Left colon (tissue), 2 donors: ENCODE measurements at places on chromosomes 4 and X. TPM values are rescaled to one million over a fixed set of nuclear protein-coding genes. Genes with fewer than 3 reads are reported as not detected.
A peak's percentile ranks its signal among the peaks of the same experiment; 100 is the strongest.

- no peak for DNase-seq
Observed at GRCh38 chr4:77226939-77227705, 70.1 kb downstream of the CCNG2 start.

- DNase-seq: no peak
Observed at GRCh38 chrX:15822922-15823321, 31.7 kb downstream of the AP1S2 start.

DNA sequence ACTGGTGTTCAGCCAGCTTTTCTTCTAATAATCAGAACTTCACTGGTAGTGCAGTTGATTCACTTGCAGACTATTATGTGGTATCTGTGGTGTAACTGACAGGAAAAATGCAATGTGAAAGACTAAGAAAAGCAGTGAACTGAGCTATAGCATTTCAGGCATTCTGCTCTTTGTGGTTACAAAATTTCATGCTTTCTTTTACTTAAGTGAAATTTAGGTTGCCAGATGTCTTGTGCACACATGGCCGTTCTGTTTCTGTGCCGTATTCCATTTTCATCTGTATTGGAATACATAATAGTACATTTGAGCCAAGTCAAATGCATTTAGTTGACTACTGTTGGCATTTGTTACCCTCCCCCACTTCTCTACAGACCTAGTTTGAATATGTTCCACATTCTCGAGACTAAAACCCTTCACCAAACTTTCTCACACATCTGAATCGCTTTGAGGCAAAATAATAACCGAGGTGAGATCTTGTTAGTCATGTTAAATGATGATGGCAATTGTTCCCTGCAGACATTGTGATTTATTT, 8.2 kb downstream of the RTL3 start:
- no peak for DNase-seq

DNA sequence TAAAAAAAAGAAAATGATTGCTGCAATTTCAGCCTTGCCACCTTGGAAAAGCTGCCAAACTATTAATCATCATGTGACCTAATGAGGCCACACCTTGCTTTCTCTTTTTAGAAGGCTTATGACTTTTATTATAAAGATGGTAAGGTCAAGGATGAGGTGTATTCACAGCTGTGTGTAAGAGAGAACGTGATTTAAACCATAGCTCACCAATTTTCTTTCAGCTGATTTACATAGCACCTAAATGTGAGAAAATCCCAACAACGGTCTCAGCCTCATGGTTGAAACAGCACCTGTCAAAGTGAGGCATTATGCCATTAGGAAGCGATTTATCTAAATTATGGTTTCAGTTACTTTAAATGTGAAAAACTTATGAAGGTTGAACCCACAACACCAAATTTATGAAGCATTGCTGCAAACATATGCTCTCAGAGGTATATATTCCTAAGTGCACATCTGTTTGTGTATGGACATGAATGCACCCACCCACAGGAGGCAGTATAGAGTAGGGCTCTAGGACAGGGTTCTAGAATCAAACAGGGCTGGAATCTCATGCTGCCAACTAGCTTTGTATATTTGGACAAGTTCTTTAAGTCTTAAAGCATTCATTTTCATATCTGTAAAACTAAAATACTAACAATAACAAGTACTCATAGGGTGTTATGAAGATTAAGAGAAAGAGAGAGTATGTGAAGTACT, 40.7 kb downstream of the ANXA3 start:
- no peak for DNase-seq

DNA sequence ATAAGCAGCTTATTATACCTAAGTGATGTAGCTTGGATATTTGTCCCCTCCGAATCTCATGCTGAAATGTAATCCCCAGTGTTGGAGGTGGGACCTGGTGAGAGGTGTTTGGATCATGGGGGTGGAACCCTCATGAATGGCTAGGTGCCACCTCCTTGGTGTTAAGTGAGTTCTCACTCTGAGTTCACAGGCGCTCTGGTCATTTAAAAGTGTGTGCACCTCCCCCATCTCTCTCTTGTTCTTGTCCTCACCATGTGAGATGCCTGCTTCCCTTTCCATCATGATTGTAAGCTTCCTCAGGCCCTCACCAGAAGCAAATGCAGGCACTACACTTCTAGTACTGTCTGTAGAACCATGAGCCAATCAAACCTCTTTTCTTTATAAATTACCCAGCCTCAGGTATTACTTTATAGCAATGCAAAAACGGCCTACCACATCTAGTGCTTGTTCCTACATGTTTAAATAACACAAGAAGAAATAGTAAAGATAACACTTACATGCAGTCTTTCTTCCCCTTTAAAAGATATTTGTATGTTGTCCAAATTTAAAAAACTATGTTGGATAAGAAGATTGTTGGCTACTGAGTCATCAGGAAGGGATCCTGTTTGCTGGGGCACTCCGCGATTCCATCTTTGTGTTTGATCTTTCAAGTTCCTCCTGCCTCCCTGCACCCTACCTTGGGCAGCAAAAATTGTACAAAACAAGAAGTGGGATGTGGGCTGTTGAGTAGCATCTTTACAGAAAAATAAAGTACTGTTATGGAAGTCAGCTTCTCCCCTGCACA, 29.7 kb downstream of the PPP1R2C start:
- DNase-seq: no peak

GRCh38 chr4:41458689-41459088, 79.3 kb upstream of the LIMCH1 start:
- DNase-seq: no peak

GRCh38 chr4:7761720-7762119, 177.9 kb downstream of the AFAP1 start:
- DNase-seq: peak; percentile 72

DNA sequence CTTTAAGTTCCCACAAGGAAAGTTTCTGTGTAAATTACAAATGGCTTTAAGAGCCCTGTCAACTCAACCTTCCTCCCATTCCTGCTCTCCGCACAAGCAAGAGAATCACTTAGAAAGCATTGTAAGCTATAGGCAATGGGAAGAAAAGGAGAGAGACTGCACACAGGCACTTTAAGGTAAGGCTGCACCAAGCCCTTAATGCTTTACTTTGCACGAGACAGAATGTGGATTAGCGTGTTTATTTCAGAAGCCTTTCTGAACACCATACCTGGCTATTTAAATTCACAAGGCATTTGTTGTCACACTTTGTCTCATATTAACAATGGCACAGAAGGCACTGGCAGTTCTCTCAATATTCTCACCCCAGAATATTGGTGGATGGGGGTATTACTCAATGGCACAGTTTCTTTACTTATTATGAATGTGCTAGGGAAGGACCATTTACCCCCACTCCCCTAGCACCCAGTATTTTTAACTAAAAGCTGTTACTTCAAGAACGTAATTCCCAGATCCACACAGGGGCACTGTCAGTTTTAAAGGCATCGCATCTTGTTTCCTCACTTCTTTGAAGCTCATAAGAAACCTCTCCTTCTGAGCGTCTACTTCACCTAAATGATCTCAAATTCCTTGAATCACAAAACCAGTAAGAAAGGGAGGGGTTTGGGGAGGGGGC, 150.0 kb downstream of the MAML3 start:
- no peak for DNase-seq

DNA sequence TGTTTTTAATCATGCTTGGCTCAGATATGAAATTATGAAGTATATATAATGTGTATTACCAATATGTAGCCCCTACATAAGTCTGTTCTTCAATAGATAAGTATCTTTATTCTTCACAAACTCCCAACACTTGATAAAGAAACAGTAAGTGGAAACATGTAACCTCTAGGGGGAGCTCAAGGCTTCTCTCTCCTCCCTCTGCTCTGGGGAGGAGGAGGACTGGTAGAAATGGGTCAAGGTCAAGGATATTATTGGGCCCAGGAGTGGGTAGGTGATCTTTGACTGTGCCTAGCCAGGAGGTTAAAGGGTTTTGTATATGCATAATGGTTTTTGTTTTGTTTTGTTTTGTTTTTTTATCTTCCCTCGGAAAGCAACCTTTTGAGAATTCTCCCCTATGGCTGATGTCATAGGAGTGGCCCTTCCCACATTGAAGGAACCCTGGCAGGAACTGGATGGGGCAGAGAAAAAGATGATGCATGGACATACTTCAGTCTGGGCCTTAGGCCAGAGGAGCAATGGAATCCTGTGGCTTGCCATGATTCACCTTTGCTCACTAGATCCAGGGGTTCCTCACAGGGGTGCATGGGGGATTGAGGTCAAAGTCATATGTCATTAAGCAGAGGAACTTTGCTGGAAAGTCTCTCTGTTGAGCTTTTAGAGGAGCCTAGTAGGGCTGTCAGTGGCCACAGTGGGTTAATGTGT, 460.3 kb downstream of the MID1IP1 start:
- DNase-seq: no peak

DNA sequence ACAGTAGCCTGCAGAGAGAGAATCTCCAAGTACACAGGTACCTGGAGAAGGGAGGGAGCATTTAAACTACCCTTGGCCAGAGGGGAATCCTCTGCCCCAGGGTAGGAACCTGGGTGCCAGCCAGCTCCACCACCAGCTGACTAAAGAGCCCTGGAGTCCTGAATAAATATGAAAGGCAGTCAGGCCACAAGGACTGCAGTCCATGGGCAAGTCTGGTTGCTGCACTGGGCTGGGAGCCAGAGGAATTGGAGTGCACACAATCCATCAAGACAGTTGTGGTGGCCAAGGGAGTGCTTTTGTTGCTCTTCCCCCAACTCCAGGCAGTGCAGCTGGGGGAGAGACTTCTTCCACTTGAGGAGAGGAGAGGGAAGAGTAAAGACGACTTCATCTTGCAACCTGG, 172.5 kb downstream of the HNRNPD start:
- no peak for DNase-seq

- no peak for DNase-seq
Observed at GRCh38 chrX:38403834-38404233, 51.4 kb downstream of the OTC start.

DNA sequence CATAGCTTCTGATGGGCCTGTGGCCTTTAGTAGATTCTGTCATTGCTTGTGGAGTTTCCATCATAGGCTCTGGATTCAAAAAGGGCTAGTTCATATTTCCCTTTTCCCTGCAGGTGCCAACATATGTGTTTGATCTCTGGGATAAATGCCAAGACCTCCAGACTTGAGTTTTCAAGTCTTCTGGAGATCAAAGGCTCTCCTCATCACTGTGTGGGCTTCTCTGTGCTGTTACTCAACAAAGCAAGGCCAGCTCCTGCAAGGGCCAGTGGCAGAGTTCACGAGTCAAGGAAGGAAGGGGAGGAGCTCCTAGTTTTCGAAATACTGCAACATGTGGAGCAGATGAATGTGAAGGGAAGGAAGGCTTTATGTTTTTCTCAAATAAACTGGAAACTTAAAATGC, 62.7 kb upstream of the SCML1 start:
- no peak for DNase-seq

DNA sequence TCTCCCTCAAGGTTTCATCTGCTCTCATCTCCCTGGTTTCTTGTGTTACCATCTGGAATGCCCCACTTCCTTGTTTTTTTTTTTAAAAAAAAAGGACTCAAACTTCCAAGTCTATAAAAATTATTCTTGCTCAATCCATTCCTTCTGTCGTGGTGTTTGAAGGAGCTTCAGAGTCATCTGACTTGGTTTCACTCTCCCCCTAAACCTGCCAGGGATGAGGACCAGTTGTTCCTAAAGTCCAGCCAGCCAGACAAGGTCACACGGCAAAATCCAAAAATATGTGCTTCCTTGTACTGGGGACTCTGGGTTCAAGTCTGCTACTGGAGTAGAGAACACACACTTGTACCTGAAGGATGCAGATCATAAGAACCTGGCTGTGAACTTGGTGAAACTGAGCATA, 84.5 kb upstream of the GPM6B start:
- DNase-seq: no peak

GRCh38 chrX:133587071-133587470, 171.8 kb upstream of the GPC4 start:
- no peak for DNase-seq

- DNase-seq: no peak
Observed at GRCh38 chr4:89988268-89988667, 93.6 kb downstream of the MMRN1 start.

DNA sequence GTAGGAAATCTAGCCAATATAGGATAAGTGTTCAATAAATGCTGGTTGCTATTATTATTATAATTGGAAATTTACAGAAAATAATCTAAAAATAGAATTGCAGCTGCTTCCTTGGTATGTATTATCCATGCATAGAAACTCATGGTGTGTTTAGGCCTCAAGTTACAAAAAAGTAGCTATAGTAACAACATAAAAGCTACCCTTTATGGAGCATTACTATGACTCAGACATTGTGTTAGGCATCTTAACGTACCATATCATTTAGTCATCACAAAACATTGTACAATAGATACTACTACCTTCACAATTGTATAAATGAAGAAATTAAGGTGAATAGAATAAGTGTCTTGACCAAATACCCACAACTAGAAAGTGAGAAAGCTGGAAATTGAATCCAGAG, 126.9 kb upstream of the NRK start:
- no peak for DNase-seq

DNA sequence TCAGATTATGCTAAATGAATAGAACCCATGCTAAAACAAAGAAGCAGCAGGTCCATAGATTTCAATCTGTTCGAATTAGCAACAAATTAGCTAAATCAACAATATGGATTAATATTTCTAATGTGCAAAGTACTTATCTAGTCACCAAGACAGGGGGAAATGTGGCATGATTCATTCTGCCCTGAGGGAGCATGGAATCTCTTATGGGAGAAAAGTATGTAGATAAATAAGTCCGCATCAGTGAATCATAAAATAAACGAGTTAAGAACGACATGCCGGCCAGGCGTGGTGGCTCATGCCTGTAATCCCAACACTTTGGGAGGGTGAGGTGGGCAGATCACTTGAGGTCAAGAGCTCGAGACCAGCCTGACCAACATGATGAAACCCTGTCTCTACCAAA, 102.1 kb downstream of the ANOS1 start:
- DNase-seq: no peak

DNA sequence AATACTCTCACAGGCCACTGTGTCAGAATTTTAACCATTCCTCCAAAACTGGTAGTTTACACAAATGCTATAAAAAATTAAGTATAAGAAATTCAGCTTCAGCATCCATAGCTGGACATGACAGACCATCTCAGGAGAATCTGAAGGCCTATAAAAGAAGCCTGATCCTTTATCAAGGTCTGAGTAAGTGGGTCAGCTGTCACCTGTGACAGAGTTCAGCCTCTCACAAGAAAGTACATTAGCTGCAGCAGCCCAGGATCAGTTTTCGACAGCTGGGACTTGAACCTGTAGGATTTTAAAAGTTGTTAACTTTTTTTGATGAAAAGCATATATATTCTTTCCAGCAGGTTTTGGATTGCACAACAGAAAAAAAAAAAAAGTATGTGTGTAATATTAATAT, 60.7 kb downstream of the PPP3CA start:
- no peak for DNase-seq

OTUD6A gene
- not detected for total RNA-seq

COPS4 gene
- 22.9 TPM for total RNA-seq

ZNF141 gene
- total RNA-seq: 21.4 TPM

HSD17B11 gene
- 243 TPM for total RNA-seq

FAM184B gene
- total RNA-seq: 0.39 TPM

TMEM47 gene
- 3.8 TPM for total RNA-seq

CDS1 gene
- 48.3 TPM for total RNA-seq

SLC6A8 gene
- 270 TPM for total RNA-seq

PARM1 gene
- total RNA-seq: 266 TPM

PDE6B gene
- total RNA-seq: 1.3 TPM

GPRASP1 gene
- total RNA-seq: 5.0 TPM

XAGE1A gene
- total RNA-seq: not detected

TRMT44 gene
- total RNA-seq: 14.3 TPM

TEX11 gene
- total RNA-seq: 2.0 TPM

DGAT2L6 gene
- total RNA-seq: not detected

CTAG1A gene
- not detected for total RNA-seq
